ENCODE measurements at places on chromosomes 1 and 21.

DNA sequence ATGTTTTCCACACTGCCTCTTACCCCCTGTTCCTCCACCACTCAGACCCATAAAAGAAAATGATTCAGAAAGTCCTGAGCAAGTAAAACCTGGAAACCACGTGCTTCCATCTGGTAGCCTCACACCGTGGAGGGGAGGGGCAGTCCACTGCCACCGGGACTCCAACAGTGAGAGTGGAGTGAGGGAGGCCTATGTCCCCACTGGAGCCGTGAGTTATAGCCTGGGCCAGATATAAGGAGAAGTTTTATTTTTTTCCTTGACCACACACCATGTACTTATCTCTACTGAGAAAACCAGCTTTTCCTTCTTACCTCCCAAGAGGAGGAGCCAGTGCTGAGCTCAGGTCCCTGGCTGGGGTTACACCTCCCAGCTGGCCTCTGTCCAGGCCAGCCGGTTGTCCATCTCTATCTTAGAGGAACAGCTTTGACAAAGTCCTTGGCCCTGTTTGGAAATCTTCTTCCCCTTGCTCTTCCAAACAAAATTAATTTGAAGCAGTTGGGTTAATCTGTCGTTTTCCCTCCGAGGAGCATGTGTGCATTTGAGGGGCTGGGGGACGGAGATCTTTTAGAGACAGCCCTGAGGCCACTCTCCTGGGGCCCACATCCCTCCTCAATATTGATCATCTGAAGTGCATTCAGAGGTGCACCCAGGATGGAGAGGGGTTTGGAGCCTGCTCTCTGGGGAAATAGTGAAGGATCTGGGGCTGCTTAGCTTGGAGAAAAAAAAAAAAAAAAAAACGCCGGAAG, 49.1 kb upstream of the SERBP1 start:
- DNase-seq, result no peak

GRCh38 chr21:42222821-42223390, 4.0 kb downstream of the ABCG1 start:
- no peak for DNase-seq

DNA sequence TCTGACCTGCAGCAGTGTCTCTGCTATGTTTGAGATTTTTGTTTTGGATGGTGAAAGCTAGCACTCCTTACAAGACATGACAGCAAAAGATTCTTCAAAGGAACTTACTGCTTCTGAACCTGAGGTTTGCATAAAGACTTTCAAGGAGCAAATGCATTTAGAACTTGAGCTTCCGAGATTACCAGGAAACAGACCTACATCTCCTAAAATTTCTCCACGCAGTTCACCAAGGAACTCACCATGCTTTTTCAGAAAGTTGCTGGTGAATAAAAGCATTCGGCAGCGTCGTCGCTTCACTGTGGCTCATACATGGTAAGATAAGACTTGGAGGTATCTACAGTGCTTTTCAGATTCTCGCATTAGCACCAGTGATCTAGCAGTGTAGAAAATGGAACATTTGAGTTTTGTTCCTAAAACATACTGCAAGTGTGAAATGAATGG, 200.2 kb downstream of the PDE4B start:
- DNase-seq, result no peak

- no peak for DNase-seq
Measured at GRCh38 chr1:115496904-115497527, 144.8 kb upstream of the VANGL1 start.

- DNase-seq, result no peak
Measured at GRCh38 chr21:42609811-42610210, 43.6 kb upstream of the PDE9A start.

- no peak for DNase-seq
Measured at GRCh38 chr1:92478393-92478792, 8.3 kb downstream of the GFI1 start.

- DNase-seq, result no peak
Measured at GRCh38 chr1:99590578-99591209, 55.2 kb upstream of the PALMD start.

DNA sequence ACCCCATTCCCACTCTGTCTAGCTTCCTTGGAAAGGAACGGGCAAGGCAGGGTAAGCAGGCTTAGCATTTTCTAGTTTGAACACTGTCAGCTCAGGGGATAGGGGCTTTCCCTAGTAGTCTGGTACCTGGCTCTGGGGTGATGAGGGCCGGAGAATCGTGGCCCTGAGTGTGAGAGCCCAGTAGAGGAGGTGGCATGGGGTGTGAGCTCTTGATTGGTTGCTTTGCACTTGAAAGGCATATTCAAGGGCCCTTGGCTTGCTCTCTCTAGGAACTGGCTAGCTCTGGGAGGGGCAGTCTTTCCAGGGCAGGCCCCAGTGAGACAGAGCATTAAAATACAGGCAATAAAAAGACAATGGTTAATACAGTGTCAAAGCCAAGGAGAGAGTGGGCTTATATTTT, 10.8 kb upstream of the EXTL1 start:
- DNase-seq, result no peak

- DNase-seq, result no peak
Measured at GRCh38 chr1:157711802-157712201, 11.2 kb upstream of the FCRL3 start.

GRCh38 chr1:168626326-168626725, 49.9 kb downstream of the XCL1 start:
- DNase-seq, result no peak

DNA sequence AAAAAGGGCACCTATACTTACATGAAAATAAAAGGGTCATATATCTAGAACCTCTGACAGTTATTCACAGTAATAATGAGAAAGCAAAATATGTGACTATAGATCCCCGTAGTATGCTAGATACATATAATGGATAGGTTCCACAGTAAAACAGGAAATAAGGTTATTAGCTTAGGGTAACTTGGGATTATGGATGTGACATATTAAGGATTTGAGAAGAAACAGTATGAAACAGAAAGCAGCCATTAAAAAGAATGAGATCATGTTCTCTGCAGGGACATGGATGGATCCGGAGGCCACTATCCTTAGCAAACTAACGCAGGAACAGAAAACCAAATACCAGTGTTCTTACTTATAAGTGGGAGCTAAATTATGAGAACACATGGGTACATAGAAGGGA, 1547.3 kb downstream of the BRINP3 start:
- no peak for DNase-seq

DNA sequence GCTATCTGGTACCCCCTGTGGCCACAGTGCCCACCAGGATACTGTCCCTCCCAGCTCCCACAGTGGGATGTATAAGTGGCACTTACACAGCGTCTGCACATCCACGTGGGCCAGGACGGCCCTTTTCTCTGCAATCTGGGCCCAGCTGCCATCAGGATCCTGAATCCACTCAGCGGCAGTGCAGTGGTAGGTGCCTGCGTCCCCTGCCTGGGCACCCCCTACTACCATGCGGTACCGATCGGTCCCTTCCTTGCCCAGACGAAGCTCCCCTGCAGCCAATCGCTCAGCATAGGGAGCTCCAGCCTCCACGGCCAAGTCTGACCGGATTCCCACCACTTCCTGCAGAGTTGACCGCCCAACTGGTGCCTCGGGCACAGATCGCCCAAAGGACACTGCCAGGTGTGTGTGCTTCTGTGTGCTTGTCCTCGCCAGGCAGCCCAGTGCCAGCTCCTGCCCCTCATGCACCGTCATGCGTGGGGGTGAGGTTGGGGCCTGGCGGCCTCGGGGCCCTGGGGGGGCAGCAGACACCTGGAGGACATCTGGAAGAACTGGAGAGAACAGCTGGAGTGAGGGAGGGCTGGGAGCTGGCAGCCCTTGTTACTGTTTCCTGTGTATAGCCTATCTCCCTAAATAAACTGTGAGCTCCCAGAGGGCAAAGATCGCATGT, 4.7 kb downstream of the IGSF8 start:
- no peak for DNase-seq

GRCh38 chr1:44720281-44720680, 10.7 kb downstream of the RNU5D-1 start:
- no peak for DNase-seq

DNA sequence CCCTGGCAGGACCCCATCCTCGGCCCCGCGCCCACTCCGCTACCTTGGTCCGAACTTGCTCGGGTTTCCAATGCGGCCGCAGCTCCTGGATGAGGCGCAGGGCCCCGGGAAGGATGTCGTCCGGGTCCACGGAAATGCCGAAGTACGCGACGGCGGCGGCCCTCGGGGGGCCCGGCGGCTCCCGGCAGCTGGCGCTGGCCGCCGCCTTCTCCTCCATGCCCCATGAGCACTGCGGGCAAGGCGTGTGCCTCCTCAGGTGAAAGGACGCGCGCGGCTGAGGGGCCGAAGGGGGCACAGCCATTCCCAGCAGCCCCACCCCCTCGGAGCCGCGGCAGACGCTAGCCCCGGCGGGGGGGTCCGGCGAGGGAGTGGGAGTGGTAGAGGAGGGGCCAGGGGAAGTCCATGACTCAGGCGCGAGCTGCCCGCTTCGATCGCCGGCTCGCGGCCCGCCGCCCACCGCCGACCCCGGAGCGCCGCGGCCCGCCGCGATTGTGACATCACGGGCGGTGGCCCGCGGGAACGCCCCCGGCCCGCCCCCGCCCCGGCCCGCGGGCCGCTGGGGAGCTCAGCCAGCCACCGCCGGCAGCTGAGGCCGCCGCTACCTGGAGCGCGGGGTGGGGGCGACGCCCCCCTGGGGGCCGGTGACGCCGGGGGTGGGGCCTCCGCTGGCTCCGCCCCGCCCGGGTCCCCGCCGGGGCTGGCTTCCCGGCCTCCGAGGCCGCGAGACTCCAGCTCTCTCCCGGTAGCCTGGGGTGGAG, at the start of gene ETNK2:
ETNK2 (minus strand) TSS at position 493 of the 758 bp plus-strand sequence; CDS start at position 301, 192 bp downstream.
- DNase-seq, result peak; percentile 93

DNA sequence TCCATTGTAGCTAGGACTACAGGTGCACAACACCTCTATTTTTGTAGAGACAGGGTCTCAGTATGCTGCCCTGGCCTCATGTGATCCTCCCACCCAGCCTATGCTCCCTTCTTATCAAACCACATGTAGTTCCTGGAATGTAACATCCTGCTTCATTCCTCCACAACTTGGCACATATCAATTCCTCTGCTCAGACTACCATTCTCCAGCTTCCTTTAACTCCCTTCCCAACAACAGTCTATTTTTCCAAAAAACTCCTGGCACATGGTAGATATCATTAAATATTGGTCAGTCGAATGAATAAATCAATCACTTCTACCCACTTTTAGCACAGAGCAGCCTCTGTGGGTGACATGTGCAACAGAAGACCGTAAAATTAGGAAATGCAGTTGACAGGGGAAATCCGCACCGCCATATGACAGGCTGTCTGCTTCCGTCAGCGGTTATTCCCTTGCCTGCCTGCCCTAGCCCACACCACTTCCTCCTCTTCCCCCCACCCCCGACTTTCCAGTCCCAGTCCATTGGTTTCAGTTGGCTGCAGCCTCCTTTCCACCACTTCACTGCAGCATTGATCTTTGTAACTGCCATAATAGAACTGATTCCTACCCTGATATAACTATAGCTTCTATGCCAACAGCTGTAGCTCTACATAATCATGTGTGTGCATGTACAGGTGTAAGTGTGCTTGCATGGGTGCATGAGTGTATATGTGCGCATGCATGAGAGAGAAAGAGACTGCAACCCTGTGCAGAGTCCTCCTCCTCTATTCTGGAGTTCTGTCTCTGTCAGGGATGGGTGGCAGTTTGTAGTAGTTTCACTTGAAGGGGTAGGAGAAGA, 6.8 kb upstream of the AKR1A1 start:
- DNase-seq, result no peak

GRCh38 chr1:172778456-172779455, 119.9 kb downstream of the FASLG start:
- no peak for DNase-seq

DNA sequence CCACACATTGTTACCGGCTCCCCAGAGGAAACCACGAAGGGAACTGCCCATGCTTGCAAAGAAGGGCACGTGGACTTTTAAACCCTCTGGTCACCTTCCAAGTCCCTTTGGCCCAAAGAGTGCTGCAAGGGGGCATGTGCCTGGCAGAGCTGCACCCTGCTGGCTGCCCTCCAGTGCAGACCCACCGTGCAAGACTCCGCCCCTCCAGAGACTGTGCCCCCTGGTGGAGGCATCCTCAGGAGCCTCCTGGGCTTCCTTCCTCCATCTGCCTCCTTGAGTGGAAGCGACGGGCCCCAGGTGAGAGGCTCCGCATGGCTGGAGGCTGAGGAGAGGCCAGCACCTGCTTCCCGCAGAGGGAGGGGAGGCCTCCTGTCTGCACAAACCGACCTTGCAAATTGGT, 100.6 kb downstream of the CRYAA start:
- DNase-seq, result peak; percentile 78

- no peak for DNase-seq
Measured at GRCh38 chr1:201877877-201878401, 10.8 kb upstream of the SHISA4 start.

DNA sequence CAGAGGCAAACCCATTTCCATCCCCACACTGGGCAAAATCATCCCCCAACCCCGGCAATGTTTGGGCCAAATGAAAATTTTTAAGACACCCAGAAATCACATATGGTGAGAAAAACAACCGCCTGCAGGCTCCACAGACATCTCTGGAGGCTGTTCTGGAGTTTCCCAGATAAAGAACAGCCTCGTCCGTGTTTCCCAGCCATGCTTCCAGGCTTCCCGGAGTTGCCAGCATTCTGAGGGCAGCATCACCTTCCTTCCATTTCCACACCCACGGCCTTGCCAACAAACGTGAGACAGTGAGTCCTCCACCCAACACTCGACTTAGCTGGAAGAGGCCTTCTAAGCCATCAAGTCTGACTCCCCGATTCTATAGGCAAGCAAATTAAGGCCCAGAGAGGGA, 36.9 kb downstream of the KCNN3 start:
- DNase-seq, result no peak

- no peak for DNase-seq
Measured at GRCh38 chr1:167518331-167518700, at the start of gene CD247. Gene CD247, minus strand, starts transcription at chr1:167518529. Its CDS starts 64 bp downstream, at chr1:167518465.
